ENCODE measurements at places on chromosomes 11 and 22.

DNA sequence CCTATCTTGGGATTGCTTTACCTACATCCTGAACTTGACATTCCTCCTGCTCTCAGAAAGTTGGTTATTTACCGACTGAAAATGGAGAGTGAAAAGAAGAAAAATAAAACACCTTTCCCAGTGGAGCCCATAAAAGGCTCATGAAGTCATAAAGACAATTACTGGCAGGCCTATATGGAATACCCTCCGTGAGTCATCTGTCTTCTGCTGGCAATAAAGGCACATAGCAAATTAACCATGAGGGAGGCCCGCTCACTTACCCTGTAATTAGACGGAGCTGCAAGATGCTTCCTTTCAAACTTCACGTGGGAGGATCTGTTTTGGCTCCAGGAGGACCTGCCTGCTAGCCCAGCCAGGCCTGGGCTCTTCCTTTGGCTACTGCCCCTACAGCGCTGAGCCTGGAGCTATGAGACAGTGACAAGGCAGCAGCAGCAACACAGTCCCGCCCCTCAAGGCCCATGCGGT lies 540.4 kb downstream of the BUD13 start:
- DNase-seq: no peak

DNA sequence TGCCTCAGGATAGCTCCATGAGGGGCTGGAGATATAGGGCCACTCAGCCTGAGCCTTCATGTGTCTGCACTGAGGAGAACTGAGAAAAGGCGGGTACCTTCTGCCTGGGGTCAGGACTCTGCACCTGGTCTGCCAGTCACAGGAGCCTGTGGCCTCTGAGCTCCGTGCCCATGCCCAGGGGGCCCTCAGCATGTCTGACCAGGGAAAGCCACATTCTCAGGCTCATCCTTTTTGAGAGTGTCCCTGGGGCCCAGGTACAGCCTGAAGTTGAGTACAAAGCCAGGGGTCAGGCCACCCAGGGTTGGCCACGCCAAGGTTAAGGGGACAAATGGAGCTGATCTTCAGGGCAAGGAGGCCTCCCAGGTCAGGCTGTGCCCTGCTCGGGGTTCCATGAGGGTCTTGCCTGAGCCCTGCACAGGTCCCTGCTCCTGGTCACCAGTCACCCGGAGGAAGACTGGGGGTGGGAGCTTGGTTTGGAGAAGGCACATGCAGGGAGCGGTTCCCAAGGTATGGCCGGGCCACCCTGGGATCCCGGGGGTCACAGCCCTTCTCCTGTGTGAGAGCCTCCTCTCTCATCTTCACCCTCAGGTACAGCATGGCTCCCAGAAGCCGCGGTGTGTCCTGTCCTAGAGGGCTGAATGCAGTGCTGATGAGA lies 6.0 kb downstream of the DENND6B start:
- no peak for DNase-seq

DNA sequence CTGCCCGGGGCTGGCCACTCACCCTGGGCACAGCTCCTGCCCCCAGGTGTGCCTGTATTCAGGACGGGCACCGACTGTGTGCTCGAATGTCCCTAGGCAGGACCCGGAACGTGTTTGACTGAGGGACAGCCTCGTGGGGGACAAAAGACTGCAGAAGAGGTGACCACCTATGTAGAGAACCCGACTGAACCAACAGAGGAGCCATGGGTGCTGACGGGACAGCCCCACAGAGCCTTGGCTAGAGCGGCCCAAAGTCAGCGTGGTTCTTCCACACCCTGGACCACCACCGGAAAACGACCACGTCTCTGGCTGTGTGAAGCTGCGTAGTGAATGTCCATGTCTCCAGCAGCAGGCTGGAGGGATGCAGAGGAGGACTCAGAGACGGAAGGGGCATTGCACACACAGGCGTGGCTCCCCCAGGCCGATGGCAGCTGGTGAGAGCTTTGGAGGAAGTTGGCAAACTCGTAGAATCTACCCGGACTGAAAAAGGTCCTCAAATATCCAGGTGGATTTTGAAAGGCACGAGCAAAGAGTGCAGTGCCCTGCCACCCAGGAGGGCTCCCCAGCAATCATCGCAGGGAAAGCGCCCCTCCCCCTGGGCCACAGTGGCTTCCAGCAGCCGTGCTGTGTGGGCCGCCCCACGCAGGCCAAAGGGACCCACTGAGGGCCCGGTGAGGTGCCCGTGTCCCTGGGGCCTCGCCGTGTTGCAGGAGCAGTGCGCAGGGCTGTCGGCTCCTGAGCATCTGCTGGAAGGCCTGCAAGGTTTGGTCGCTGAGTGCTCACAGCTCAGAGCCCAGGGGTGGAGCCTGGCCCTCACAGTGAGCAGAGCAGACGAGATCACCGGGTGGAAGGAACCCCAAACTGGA lies 17.5 kb upstream of the MUC5B start:
- DNase-seq: no peak

GRCh38 chr22:27461470-27461869 lies 340.1 kb downstream of the MN1 start:
- no peak for DNase-seq

- DNase-seq: no peak
Measured at GRCh38 chr22:44107340-44107739, 73.4 kb upstream of the PARVG start.

- peak; percentile 91 for DNase-seq
Measured at GRCh38 chr11:27718346-27718862, 18.1 kb upstream of the BDNF start.

GRCh38 chr11:91641153-91641552 lies 583.5 kb upstream of the FAT3 start:
- no peak for DNase-seq

DNA sequence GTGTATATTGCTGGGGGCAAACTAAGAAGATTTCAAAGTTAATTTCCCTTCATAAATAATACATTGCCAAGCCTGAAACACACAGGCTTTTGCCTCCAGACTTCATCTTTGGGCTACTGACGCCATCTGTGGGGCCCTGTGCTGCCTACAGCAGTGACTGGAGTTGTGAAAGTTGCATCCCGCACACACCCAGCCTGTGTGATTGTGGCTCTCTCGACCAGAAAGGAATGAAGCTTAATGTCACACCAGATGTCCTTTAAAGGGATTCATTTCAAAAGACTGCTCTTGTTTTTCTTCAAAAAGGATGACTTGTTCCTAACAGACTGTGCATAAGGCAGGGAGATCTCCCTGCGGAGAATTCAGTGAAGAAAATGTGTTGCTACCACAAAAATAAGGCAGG lies 210.5 kb downstream of the FAM181B start:
- peak; percentile 18 for DNase-seq

- DNase-seq: no peak
Measured at GRCh38 chr22:42714768-42715390, 5.8 kb downstream of the A4GALT start.

DNA sequence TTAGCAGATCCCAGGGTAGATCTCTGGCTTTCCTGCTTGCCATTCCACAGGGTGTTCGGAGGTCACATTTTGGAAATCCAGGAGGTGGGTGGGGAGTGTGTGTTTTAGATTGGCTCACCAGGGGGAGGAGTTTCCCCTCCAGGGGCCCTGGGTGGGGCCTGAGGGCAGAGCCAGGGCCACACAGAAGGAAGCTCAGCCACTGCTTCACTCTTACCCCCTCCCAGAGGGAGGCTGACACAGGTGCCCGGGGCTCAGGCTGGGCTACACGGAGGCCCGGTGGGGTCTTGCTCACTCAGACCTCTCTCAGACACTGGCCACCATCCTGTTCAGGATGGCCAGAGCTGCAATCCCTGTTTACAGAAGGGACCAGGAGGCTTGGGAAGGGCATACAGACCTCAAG lies 2.5 kb downstream of the WNT7B start:
- no peak for DNase-seq

DNA sequence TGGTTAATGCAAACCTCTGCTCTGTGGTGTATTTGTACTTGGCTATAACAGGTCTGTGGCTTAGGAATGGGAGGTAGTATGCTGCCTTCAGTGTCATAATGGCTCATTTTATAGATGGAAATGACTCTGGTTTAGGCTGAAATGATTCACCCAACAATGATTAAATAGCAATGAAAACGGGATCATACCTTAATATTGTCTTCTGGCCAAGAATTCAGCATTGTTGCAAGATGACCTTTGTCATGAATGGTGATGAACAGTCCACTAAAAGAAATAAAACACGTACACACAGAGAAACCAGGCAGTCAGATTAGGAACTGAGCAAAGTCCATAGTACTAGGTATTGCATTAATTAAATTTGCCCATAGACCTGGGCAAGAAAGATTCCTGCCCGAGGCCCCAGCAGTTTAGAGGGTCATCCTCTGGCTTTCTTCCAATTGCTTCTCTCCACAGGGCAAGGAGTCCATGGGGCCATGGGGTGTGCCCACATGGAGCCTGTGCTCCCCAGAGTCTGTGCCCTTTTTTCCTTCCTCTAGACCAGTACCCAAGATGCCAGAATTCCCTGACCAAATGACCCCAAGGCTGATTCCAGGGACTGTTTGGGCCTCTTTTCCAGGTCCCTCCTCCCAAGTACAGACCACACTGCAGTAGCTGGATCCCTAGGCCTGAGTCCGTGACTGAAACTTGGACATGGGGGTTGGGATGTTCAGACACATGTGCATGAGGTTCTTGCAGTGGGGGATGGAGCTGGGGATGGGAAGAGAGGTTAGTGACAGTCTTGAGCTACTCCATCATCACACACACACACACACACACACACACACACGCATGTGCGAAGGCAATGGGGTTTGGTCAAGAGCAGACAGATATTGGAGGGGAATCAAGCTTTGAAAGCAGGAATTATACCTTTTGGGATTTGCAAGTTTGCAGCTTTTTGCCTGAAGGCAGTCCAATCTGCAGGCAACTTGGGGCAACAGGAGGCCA lies 134.2 kb downstream of the CCDC81 start:
- DNase-seq: no peak

- DNase-seq: no peak
Measured at GRCh38 chr11:106493751-106494150, 416.3 kb downstream of the AASDHPPT start.

DNA sequence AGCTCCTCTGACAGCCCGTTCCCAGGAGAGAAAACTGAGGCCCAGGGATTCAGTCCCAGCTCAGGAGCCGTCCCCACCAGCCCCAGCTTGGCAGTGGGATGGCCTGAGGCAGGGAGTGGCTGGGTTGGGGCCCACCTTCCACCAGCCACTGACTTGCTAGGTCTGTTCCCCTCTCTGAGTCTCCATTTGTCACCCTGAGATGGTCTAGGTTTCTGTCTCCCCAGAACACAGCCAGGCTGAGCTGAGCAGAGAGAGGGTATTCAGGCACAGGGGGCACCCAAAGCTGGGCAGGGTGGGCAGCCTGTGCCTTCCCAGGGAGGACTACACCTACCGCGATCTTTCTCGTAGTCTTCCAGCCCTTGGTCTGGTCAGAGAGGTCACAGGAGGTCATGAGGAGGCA lies 95.7 kb downstream of the PDE2A start:
- DNase-seq: no peak

GRCh38 chr11:8217926-8218325 lies 45.8 kb downstream of the LMO1 start:
- no peak for DNase-seq

GRCh38 chr11:72951888-72952287 lies 137.7 kb downstream of the ATG16L2 start:
- DNase-seq: no peak

GRCh38 chr11:9090488-9091043 lies 833 bp downstream of the SCUBE2 start:
- no peak for DNase-seq

GRCh38 chr11:795634-796564 lies 2.2 kb downstream of the SLC25A22 start:
- DNase-seq: peak; percentile 68

DNA sequence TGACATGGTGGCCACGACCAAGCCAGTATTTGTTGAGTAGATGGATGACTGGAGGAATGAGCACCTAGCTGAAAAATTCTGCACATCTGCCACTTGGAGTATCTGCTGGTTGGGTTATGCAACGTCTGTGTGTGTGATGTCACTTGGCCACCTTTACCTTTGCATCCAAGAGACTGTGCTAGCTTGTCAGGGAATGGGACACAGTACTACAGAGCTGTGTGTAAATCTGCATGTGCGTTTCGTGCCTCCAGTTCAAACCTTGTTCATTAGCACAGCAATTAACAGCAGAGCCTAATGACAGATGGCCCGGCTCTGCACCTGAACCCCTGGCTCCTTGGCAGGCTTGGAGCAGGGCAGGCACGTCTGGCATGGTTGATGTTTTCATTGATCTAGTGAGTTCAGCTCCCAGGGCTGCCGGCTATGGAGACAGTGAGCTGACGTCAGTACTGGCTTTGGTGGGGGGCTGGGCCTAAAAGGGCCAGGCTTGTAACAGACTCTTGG lies 188.4 kb upstream of the NAV2 start:
- DNase-seq: no peak

GRCh38 chr11:3205261-3206155 lies 13.1 kb downstream of the MRGPRG start:
- no peak for DNase-seq

GRCh38 chr11:71115770-71116692 lies 136.3 kb downstream of the SHANK2 start:
- DNase-seq: no peak

GRCh38 chr11:17353821-17354600 lies 2.4 kb downstream of the NCR3LG1 start:
- DNase-seq: no peak

DNA sequence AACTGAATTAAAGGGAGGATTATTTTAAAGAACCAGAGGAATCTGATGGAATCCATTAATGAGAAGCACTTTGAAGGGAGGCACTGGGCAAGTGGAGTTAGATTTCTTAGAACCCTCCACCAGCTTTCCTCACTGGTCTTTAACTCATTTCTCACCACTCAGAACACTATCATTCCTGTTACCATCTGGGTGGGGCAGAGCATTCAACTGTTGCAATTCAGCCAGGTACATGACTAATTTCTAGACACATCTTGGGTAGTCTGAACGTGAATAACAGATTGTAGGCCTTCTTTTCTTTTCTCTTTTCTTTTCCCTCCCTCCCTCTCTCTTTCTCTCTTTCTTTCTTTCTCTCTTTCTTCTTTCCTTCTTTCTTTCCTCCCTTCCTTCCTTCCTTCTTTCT lies 15.5 kb upstream of the MMP1 start:
- DNase-seq: no peak

GRCh38 chr22:22060200-22061084 lies 77.9 kb upstream of the TOP3B start:
- DNase-seq: peak; percentile 11

DNA sequence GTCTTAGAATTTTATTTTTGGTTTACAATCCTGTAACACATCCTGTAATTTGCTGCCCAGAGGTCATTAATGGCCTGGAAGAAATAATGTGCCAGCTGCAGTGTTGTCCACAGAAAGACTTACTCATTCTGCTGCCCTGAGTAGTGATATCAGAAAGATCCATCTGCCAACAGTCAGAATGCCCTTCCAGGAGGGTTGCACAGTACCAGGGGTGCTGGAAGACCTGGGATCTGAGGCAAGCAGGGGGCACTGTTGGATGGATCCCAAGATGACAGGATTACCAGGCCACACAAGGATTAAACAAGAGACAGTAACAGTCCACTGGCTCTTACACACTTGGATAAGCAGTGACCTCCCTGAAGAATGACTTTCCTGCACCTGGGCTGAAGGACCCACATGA lies 93.8 kb upstream of the TOP3B start:
- DNase-seq: no peak

Data from NCI-H1417 (cell line).